ENCODE measurements at places on chromosomes 4 and X.

- DNase-seq: no peak
Measured at GRCh38 chrX:12241026-12241425, 102.8 kb downstream of the FRMPD4 start.

DNA sequence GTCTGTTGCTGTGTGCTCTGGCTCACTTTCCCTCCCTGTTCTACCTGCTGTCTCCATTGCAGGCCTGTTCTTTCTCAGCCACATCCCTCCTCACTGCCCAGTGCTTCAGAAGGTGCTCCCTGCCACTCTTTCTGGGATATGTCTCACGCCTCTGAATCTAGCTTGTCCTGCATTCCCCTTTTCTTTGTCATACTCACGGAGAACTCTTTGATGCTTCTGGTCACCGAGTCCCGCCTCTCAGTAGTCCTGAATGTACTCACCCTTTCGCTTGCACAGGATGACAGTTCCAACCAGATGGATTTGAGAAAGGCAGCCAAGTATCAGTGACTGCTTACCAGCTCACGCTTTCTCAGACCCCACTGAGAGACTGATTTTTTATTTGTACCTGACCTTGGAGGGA lies 65.2 kb upstream of the TLR2 start:
- DNase-seq: no peak

DNA sequence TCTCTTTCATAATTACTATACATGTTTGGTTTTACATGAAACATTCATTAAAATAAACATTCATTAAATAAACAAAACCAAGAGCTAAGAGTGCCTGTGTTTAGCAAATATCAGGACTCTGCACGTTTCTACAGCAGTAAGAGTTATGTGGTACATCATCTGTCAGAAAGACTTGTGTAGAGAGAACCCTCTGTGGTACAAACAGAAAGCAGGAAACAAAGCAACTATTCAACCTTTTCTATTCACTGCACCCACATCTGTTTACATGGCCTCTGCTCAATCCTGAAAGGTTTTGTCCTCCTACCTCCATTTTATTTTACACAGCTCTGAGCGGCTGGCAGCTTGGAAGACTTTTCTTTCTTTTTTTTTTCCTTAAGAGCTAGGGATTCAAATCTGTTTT lies 90.7 kb upstream of the PCDH18 start:
- DNase-seq: no peak

- no peak for DNase-seq
Measured at GRCh38 chr4:62709618-62710252, 1509.6 kb downstream of the ADGRL3 start.
